ENCODE measurements at places on chromosomes 3 and 15.

DNA sequence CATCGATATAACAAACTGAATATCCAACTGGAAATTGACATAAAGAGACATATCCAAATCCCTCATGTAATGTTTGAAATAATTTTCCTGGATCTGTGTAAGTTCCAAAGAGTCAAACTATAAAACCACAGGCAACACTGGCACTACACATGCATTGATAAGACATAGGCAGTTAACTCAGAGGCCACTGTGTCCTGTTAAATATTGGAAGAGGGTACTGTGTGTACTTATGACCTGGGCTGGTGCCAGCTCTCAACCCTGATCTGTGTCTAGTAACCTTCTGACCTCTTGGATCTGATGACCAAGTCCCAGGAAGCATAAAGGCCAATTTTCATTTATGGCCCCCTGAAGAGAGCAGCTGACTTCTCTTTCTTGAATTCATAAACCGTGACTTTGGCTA, 4.5 kb downstream of the NR1I2 start:
- DNase-seq, result no peak

DNA sequence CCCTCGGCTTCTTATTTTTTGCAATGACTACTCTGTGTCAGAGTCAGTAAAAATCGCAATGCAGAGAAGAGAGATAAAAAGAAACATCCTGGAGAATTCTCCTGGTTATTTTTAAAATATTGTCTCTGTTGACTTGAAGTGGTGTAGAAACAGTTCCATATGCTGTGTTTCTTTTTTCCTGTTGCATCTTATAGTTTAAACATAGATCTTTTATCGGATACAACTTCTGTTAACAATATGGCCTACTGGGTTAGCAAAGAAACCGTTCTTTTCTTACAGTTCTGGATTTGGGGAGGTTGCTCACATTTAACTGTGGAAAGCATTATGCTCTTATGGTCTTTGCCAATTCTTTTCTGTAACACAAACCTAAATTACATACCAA, 769.1 kb upstream of the CFAP20DC start:
- DNase-seq, result no peak

DNA sequence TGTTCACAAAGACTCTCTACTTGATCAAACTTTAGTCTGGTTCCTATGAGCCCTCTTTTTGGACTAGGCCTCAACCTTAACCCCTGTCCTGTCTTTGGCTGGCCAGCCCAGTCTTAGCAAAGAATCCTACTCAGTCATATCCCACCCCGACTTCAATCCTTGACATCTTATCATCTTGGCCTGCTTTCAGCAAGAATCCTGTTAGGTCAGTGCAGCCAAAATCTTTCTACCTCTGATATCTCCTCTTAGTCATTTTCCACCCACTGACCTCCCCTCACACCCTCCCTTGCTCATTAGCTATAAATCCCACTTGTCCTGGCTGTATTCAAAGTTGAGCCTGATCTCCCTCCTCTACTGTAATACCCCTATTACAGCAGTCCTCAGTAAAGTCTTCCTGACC, 286.1 kb downstream of the MAGI1 start:
- no peak for DNase-seq

GRCh38 chr15:70547846-70548487, 215.4 kb downstream of the UACA start:
- DNase-seq, result no peak

DNA sequence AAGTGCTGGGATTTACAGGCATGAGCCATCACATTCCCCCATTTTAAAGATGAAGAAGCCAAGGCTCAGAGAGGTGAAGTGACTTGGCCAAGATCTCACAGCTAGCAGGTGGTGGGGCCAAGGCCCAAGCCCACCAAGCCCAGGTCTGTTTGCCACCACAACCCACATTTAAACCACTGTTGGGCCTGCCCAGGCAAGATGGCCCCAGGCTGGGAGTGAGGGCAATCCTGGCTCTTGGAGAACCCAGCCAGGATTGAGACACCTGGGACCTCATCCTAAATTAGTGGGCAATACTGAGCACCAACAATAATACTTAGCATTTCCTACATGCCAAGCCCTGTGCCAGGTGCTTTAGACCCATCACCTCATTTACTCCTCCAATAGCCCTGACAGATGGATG, 6.9 kb downstream of the IGDCC3 start:
- no peak for DNase-seq

Data from naive thymus-derived CD8-positive, alpha-beta T cell (primary cell).